CD4-positive, alpha-beta T cell treated with Interleukin-2 at 100 ng/mL for 4 hours (primary cell): ENCODE measurements at places on chromosomes 4 and X.

- DNase-seq = no peak
These were observed 298.5 kb upstream of the BMP3 start for GRCh38 chr4:80732010-80732409.

DNA sequence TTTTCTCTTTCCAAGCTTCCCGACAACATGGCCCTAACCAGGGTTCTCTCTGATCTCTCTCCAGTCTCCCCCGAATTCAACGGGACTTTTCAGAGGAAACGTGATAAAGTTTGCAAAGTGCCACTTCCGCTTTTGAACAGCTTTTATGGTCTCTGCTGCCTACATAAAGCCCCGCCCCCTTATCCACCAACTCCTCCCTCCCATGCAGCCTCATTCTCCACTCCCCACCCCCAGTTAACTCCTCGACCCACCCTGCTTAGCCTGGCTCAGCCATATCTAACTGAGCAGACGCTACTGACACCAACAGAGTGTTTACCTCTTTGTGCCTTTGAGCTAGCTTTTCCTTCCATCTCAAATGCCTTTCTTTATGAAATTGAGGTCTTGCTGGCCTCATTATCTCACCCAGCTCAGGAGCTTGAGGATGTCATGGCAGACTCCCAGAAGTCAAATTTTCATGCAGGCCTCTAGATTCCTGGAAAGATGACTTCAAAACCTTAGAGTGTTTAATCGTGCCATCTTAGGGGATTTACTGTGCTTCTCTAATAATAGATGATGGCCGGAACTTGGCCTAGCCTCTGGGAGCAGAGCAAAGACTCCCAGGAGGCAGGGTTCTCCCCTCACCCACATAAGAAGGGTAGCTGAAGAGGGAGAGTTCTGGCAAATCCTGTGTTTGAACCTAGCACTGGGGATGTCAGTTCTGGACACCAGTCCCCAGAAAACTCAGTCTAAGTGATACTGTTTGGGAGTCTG is 606.0 kb downstream of the BCOR start:
- peak; percentile 51 for DNase-seq

DNA sequence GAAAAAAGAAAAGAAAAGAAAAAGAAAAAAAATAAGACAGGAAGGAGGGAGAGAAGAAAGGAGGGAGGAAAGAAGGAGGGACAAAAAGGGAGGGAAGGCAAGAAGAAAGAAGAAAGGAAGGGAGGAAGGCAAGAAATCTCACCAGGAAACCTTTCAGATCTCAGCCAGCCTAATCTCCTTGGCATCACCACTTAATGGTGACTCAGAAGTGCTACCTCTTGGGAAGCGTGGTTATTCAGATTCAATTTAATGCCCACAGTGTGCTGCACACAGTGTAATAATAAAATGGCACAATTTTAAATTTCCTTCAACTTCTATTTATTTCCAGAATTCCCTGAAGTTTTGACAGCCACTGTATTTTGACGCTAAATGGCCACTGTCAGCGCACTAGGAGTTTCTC is 50.3 kb downstream of the DKK2 start:
- no peak for DNase-seq

DNA sequence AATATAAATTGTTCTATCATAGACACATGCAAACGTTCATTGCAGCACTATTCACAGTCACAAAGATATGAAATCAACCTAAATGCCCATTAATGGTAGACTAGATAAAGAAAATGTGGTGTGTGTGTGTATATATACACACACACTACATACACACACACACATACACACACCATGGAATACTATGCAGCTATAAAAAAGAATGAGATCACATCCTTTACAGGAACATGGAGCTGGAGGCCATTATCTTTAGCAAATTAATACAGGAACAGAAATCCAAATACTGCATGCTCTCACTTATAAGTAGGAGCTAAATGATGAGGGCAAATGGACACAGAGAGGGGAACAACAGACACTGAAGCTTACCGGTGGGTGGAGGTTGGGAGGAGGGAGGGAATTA is 65.2 kb downstream of the MTHFD2L start:
- no peak for DNase-seq

GRCh38 chr4:184641022-184641421 is 8.2 kb downstream of the CASP3 start:
- no peak for DNase-seq

- no peak for DNase-seq
These were observed 406.3 kb downstream of the SPRY1 start for GRCh38 chr4:123802933-123803332.

GRCh38 chr4:647481-647880 is 22.1 kb downstream of the PDE6B start:
- DNase-seq = no peak

DNA sequence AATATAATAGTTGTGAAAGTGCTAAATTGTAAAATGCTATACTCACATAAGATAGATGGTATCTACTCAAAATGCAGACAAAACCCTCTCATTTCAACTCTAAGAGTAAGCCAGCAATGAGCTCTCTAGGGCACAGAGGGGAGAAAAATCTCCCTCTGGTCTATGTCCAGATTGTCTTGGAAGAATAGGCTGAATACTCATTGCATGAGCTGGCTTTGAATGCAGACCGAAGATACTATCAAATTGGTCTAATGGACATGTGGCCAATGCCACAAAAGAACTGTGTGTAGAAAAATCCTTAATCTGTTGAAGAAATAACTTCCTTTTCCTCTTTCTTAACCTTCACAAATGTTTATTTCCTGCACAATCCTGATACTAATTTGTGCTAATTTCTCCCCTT is 3.5 kb downstream of the ZXDA start:
- DNase-seq = no peak

GRCh38 chr4:10706236-10706635 is 21.7 kb upstream of the CLNK start:
- no peak for DNase-seq

DNA sequence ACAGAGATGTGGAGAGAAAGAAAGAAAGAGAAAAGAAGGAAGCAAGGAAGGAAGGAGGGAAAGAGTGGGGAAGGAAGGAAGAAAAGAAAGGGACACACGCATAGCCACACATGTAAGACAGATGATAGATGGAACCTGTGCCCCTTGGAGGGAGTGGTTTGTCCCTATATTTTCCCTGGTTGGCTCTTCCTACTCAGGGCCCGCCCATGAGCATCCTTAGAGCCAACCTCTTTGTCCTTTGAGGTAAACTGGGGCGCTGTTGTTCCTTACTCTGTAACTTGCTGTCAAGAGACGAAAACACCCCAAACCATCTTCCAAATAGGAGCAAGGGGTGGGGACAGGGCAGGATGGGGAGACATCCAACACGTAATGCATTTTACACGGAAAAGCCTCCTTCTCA is 220.9 kb downstream of the MAML3 start:
- DNase-seq = no peak

DNA sequence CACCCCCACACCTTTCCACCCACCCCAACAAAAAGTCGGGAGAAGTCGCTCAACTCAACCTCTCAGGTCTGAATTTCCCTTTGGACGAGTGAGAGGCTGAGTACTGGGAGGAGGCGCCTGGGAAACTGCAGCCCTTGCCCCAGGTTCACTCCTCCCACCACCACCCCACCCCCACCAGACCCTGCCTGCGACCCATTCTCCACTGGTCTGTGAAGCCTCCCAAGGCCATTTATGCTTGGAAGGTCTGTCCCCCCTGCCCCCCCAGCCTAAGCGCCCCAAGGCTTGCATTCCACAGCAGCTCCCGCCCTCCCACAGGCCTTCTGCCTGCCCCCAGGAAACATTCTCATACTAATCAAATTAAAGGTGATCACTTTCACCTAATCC is 27.2 kb downstream of the ELF4 start:
- DNase-seq = no peak

DNA sequence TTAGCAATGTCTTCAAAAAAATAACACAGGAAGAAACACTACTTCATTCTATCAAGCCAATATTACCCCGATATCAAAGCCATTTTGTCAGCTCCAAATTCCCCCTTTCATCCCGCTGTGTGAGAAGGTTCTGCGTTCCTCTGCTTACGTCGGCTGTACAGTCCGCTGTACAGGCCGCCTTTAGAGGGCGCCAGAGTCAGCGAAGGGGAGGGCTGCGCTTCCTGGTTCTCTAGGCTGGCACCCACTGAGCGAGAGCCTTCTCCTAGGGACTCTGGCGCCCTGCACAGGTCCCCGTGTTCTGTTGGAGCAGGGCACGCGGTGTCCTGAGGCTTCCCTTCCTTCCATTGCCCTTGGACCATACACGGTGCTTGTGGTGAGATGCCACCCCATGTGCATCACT is 25.3 kb upstream of the CT45A1 start:
- no peak for DNase-seq

- DNase-seq = no peak
These were observed 123.7 kb downstream of the COX18 start for GRCh38 chr4:72945719-72946336.

GRCh38 chr4:6189511-6189910 is 10.8 kb downstream of the JAKMIP1 start:
- no peak for DNase-seq

DNA sequence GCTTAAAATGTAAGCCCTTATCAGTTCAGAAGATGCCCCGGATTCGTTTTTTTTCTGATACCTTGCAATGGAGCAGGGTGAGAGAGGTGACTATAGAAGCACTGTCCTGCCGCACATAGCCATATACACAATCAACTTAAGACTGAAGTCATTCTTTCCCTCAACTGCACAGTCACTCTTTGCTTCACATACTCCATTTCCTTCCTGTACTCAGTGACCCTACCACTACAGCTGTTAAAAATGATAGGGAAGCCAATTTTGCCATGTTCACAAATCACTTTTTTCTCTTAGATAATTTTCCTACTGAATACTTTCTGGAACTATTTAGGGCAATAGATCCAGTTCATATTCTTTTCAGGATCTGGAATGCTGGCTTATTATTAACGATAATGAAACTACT is 300.0 kb downstream of the ANK2 start:
- no peak for DNase-seq

DNA sequence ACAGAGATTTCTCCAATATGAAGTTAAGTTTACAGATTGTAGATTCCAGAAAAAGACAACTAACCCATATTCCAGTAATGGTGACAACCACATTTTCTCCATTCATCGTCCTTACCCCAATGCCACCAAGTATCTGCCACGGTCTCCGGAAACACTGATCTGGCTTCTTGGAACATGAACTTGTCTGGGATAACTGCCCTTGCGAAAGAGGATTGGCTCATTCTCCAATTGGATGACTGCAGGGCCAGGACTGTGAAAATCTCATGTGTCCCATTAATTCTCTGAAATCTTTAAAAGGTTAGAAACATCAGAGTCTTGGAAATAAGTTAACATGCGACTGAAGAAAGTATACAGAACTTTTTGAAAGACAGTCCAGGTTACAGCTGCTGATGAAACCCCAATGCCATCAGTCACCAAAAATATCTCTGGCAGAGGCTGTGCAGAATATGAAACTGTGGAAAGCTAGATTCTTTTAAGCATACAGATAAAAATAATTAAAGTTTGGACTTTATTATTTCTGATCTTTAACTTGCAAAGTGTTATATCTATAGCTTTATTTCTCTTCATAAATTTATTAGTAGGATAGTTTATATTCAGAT is 496.9 kb downstream of the PPARGC1A start:
- no peak for DNase-seq

GRCh38 chr4:9781343-9782135 is at the start of gene DRD5:
TSS of gene DRD5 (plus strand) at chr4:9781634. CDS start at chr4:9782030, 396 bp downstream.
- no peak for DNase-seq

GRCh38 chr4:121454251-121454979 is 73.6 kb upstream of the QRFPR start:
- no peak for DNase-seq

- no peak for DNase-seq
These were observed 175.5 kb downstream of the WDFY3 start for GRCh38 chr4:84790769-84791565.

- no peak for DNase-seq
These were observed 48.3 kb upstream of the WDR1 start for GRCh38 chr4:10164877-10165283.

GRCh38 chrX:32155044-32155638 is 1056.2 kb downstream of the DMD start:
- no peak for DNase-seq

DNA sequence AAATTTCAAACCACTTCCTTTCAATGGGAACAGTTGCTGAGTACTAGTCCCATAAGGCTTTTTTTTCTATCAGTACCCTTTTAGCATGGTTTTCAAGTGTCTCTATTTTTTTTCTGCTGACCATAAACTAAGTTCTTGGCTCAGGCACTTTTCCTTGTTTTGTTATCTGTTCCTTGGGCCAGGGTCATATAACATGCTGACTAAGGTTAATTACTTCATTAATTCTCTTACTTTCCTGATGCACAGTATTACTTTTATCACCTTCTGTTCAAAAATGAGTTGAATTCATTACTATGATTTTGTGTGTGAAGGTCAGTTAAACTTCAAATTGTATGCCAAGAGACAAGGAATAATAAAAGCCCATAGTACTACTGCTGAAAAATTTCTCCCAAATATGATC is 19.7 kb upstream of the BTC start:
- no peak for DNase-seq

- no peak for DNase-seq
These were observed 32.1 kb upstream of the MSN start for GRCh38 chrX:65635378-65635777.

DNA sequence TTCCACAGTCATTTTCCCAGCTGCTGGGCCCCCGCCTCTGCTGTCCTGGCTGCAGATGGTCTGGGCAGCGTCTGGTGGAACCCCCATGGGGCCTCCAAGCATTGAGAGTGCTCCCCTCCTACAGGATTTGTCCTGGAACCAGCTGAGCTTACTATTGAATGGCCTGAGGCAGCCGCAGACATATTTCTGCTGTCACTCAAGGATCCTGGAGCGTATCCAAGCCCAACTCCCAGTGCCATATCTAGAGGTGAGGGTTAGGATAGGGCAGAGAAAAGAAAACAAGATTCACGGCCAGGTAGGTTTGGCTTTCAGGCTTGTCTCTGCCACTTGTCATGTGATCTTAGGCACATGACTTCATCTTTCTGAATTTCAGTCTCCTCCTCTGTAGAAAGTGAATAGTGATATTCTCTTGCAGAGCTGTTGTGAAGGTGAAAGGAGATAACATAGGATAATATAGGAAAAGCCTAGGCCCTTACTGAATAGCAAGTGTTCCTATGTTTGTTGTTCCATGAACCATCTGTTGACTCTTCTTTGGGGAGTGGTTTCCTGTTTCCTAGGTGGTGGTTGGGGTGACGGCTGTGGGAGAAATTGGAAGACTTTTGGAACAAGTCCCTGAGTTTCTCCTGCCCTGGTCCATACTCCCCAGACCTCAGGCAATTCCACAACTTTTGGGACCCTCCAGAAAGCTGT is 52.3 kb downstream of the SEPSECS start:
- no peak for DNase-seq

- no peak for DNase-seq
These were observed 316.7 kb upstream of the HTR2C start for GRCh38 chrX:114267142-114267541.

GRCh38 chr4:98027827-98028226 is 115.4 kb downstream of the STPG2 start:
- DNase-seq = no peak

GRCh38 chr4:174631901-174632758 is 109.8 kb upstream of the HPGD start:
- peak; percentile 25 for DNase-seq

GRCh38 chrX:130758072-130758471 is 144.9 kb downstream of the ENOX2 start:
- no peak for DNase-seq

GRCh38 chr4:99383399-99383798 is 30.9 kb upstream of the ADH1C start:
- no peak for DNase-seq

GRCh38 chr4:147854154-147854553 is 122.3 kb downstream of the ARHGAP10 start:
- DNase-seq = no peak

- no peak for DNase-seq
These were observed 140.0 kb upstream of the MSX1 start for GRCh38 chr4:4719436-4719835.

- no peak for DNase-seq
These were observed 333.9 kb downstream of the INPP4B start for GRCh38 chr4:142512161-142512560.
